GM12878 (cell line): ENCODE measurements at places on chromosomes 4 and X.

- no peak for DNase-seq
Observed at GRCh38 chrX:44667771-44668170, 125.1 kb upstream of the FUNDC1 start.

DNA sequence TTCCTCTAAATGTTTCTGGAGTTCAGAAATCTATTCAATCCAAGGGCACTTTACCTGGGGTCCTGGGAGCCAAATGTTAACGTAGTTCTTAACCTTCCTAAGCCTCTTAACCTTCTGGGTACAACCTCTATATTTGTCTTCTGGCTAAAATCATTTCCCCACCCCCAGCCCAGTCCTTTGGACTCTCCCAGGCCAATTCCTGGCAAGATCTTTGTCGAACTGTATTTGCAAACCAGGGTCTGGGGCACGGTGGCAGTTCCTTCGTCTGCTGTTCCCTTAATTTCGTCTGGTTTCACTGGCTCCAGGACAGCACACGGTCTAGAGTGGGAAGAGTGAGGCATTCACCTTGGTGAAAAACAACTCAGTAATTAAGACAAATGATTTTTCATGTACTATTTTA is 811 bp upstream of the SLC25A5 start:
- DNase-seq, result no peak

GRCh38 chr4:155774033-155774432 is 15.2 kb downstream of the GUCY1B1 start:
- no peak for DNase-seq

DNA sequence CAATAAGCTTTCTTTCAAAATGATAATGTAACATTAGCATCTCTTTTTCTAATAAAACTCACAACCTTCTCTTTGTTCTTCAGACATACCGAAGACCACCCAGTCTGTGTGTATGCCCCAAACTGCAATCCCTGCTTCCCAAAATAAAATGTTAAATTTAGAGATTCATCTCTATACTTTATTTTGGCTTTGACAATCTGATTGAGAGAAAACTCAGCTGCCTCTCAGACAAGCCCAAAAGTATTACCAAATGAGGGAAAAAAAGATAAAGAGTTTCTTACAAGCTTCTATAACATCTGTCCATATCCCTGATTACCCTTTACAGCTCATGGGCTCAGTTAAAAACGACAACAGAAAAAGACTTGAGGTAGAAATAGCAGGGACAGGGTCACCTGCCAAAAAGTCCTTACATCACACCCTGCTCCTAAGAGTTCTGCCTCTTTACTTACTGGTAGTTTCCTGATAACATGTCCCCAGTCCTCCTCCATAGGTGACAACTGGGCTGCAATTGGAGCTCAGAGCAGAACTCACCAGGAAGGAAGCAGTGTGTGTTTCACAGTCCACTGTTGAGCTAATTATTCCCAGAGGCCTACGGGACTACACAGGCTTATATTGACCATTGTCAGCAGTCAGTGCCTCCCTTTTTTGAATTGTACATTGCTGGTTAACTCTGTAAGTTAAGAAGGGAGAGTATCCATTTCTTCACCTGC is 70.9 kb upstream of the FAM9C start:
- DNase-seq, result no peak
